ENCODE measurements at places on chromosomes 4 and X.

GRCh38 chr4:6380746-6381410, 91.5 kb downstream of the PPP2R2C start:
- DNase-seq = no peak

DNA sequence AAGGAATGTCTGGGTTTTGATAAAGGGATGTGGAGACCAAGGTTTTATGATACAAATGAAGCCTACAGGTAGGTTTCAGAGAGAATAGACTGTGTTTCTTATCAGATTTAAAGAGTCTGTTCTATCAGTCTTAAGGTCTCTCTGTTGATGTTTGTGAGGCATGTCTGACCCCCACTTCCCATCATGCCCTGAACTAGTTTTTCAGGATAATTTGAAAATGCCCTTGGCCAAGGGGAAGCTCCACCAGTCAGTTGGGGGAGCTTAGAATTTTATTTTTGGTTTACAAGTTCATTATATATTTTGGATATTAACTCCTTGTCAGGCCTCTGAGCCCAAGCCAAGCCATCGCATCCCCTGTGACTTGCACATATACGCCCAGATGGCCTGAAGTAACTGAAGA, 18.6 kb downstream of the C4orf51 start:
- no peak for DNase-seq

GRCh38 chr4:53777244-53777984, 186.1 kb upstream of the LNX1 start:
- DNase-seq = peak; percentile 77

- DNase-seq = no peak
Observed at GRCh38 chrX:8647176-8647575, 84.8 kb downstream of the ANOS1 start.

GRCh38 chr4:123870216-123870876, 473.8 kb downstream of the SPRY1 start:
- DNase-seq = no peak

- no peak for DNase-seq
Observed at GRCh38 chr4:28845158-28845557, 1875.0 kb upstream of the PCDH7 start.
